ENCODE measurements at places on chromosomes 13 and 19.

- no peak for DNase-seq
Observed at GRCh38 chr19:9883231-9883758, 48.2 kb downstream of the PIN1 start.

DNA sequence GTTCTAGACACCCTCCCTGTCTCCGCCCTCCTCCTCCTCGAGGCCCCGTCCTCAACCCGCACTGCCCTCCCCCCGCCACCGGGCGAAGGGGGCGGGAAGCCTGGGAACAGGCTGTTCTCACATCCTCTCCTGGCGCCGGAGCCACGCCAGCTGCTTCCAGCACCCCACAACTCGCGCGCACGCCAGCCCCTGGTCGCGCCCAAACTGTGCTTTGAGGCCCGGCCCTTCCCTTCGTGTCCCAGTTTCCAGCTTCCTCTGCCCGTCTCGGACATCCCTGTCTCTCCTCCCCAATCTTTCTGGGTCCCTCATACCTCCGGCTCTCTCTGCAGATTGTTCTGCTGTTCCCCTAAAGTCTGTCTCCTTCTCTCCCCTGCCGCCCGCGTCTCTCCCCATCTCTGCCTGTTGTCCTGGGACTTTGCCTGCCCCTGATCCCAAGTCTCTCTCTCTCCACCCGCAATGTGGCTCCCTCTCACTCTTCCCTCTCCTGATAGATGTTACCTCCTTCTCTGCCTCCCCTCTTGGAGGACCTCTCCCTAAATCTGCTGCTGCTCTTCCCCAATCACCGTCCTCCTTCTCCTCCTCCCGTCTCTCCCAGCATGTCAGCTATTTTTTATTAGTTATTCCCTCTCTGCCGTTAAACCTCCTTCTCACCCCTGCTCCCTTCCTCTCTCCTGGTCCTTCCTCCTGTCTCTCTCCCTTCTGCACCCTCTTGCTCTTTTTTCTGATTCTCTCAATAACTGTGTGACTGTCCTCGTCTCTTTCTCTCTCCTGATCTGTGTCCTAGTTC lies 14.2 kb downstream of the DPF1 start:
- peak; percentile 69 for DNase-seq

DNA sequence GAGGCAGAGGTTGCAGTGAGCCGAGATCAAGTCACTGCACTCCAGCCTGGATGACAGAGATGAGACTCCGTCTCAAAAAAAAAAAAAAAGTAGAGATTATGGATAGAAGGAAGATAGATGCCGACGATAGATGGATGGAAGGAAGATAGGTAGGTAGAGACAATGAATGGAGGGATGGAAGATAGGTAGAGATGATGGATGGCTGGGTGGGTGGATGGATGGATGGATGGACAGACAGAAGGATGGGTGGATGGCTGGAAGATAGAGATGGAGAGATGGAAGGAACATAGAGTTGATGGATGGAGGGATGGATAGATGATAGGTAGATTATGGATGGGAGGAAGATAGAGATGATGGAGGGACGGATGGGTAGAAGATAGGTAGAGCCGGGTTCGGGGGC lies 18.5 kb upstream of the USE1 start:
- DNase-seq: no peak

- DNase-seq: no peak
Observed at GRCh38 chr19:54317108-54317964, 4.4 kb upstream of the LILRA5 start.

DNA sequence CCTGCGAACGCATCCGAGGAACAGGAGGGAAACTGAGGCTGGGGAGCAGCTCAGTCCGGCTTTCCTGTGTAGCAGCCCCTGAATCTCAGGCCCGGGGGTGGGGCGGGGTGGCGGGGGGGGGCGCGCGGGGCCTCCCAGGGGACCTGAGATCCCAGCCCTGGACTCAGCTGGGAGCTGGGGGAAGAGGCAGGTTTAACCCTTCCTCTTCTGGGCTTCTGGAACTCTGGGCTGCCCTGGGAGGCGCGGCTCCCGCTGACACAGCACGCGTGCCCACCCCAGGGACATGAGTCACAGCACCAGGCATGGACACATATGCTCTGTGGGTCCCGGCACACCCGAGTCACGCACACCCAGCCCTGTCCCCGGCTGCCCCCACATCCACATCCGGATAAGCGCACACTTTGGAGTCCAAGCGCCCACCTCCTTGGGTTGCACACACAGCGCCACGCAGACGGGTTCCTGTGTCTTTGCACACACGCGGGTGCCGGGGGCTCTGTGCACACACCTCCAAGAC lies 3.5 kb upstream of the CIRBP start:
- peak; percentile 76 for DNase-seq

DNA sequence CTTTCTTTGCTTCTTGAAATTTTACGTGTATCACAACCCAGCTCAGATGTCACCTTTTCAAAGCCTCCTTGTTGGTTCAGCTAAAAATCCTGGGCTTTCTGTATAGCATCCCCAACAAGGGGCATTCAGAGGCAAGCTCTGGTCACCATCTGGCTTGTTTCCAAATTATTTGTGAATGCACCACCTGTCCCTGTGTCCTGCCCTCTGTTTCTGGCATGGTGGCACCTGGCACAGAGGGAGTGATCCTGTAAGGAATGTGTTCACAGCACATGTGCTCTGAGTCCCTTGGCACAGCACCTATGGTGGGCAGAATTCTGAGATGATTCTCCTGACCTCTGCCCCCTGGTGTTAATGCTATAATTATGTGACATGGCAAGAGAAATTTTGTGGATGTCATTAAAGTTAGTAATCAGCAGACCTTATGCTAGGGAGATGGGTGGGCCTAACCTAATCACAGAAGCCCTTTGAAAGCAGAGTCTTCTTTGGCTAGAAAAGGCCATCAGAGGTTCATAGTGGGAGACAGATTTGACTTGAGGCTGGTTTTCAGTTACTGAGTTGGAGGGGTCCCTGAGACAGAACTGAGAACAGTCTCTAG lies 76.3 kb downstream of the ZNF429 start:
- no peak for DNase-seq

GRCh38 chr19:43372462-43372861 lies 19.0 kb downstream of the CD177 start:
- no peak for DNase-seq

DNA sequence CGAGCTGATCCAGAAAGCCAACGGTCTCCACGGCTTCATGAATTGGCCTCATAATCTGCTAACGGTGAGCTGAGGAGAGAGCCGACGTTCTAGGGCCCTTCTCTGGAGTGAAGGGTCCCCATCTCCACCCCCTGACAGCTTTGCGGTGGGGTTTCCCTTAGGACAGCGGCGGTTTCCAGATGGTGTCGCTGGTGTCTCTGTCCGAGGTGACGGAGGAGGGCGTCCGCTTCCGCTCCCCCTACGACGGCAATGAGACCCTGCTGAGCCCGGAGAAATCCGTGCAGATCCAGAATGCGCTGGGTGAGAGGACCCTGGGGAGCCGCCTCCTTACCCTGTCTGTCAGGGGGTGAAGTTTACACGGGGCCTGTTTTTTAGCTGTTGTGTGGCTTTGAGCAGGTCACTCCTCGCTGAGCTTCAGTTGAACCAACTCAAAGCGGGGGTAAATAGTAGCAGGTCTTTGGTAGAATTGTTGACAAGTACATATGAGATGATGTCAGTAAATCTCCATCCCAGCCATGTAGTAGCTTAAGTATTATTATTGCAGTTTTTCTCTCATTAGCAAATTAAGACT lies 801 bp downstream of the QTRT1 start:
- DNase-seq: no peak

DNA sequence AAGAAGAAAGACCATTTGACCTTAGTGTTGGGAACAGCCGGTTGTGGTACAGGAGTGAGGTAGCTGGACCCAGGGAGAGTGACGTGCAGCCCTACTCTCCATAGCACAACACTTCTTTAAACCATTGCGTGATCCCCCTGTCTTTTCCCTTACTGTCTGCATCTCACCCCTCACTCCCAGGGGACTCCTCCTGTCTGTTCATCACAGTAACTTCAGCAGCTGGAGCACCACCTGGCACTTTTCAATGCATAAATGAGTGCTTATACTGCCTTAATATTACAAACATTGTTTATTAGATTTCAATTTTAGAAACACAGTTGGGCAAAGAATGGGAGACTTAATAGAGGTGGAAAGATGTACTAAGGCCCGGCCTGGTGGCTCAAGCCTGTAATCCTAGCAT lies 285.5 kb downstream of the UQCRFS1 start:
- DNase-seq: no peak

DNA sequence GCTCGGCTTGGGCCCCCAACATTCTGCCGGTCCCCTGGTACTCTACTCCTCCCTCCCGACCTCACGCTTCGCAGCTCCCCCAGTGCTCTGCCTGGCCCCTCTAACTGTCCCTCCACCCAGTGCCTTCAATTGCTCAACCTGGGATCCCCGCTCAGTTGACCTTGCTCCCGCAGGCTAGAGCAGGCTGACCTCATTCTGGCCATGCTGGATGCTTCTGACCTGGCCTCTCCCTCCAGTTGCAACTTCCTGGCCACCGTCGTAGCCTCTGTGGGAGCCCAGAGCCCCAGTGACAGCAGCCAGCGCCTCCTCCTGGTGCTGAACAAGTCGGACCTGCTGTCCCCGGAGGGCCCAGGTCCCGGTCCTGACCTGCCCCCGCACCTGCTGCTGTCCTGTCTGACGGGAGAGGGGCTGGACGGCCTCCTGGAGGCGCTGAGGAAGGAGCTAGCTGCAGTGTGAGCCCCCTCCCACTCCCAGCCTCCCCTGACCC lies 3.6 kb downstream of the GTPBP3 start:
- DNase-seq: no peak

GRCh38 chr13:20738616-20739015 lies 35.1 kb downstream of the IL17D start:
- no peak for DNase-seq

DNA sequence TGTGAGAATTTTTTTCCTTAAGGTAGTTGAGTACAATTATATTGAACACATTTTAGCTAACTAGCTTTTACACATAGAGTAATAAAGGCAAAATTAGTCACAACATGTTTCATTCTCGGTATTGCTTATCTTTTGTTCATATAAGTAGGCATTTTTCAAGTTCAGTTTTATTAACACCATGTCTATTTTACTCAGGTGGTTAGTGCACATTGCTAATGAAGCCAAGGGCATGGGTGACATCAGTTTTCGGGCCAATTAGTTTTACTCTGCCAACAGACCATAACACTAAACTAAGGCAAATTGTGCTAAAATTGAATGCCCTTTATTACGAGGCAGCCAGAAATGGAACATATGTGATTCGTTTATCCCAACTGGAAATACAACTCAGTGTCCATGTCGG lies 19.6 kb upstream of the PCDH17 start:
- DNase-seq: no peak

DNA sequence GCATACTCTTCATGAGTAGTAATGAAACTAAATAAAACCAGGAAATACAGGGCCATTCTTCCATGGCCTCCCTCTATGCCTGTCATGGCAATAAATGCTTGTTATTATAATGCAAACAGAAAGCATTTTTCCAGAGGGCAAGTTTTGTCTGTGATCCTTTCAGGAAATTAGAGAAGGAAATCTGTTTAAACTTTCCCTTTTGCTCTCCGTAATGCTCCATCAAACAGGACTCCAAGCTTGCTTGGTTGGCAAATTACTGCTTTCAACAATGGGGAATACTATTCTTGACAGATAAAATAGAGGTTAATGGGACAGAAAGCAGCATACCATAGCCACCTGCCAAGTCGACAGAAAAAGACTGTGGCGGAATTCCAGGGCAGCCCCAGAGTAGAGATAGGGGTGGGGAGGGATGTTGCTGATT lies 252.5 kb downstream of the LHFPL6 start:
- DNase-seq: no peak

DNA sequence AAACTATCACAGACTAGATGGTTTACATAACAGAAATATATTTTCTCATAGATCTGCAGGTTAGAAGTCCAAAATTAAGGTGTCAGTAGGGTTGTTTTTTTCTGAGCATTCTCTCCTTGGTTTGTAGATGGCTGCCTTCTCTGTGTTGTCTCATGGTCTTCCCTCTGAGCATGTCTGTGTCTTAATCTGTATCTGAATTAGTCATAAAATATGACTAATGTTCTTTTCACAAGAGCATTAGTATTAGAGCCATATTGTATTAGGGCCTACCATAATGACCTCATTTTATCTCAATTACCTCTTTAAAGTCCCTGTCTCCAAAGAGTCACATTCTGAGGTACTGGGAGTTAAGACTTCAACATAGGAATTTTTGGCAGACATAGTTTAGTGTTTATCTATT lies 77.2 kb upstream of the OBI1 start:
- no peak for DNase-seq

DNA sequence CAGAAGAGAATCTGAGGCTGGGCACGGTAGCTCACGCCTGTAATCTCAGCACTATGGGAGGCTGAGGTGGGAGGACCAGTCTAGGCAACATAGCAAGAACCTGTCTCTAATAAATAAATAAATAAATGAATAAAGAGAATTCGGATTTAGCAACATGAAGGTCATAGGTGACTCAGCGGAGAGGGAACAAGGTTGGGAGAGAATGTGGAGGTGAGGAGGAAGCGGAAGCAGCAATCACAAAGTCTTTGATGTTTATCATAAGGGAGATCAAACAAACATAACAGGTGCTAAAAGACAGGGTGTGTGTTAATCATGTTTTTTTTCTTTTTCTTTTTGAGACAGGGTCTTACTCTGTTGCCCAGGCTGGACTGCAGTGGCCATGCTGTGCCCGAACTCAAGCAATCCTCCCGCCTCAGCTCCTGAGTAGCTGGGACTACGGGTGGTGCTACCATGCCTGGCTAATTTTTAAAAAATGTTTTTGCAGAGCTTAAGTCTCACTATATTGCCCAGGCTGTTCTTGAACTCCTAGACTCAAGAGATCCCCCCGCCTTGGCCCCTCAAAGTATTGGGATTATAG lies 16.3 kb downstream of the PBX4 start:
- DNase-seq: no peak

DNA sequence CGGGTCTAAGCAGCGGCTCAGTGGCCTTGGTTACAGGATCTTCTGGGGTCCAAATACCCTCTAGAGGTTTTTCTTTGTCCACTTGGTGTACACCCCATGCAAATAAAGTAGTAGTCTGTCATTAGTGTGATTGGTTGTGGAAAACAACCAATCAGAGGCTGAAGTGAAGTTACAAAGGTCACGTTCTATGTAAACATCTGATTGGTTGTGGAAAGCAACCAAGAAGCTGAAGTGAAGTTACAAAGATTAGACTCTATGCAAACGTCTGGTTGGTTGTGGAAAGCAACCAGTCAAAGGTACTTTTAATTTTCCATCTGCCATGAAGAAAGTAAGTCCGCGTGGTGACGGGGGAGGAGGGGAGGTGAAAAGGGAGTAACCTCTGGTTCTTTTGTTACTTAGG lies 790.9 kb downstream of the UQCRFS1 start:
- no peak for DNase-seq

- DNase-seq: peak; percentile 72
Observed at GRCh38 chr19:55165952-55166529, 372 bp downstream of the DNAAF3 start.

- no peak for DNase-seq
Observed at GRCh38 chr19:5691822-5692722, 2.0 kb downstream of the RPL36 start.

DNA sequence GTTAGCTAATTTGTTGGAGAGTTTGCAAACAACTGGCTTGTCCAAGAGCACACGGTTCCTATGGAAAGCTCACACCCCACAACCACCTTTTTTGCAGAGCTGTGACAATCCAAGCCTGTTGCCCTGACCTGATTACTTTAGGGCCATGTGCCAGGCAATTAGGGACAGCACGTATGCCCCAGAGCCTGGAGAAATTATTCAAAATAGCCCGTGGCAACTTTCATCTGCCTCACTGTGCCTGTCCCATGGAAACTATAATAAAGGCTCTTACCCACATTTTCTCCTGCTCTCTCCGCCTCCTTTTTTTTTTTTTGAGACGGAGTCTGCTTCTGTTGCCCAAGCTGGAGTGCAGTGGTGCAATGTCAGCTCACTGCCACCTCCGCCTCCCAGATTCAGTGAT lies 18.6 kb upstream of the FBN3 start:
- DNase-seq: no peak

GRCh38 chr19:14954071-14954655 lies 12.9 kb downstream of the OR7C2 start:
- DNase-seq: no peak
